ENCODE measurements at places on chromosomes 3 and 15.

- no peak for DNase-seq
These were observed 120.0 kb downstream of the SLCO3A1 start for GRCh38 chr15:91973481-91973880.

DNA sequence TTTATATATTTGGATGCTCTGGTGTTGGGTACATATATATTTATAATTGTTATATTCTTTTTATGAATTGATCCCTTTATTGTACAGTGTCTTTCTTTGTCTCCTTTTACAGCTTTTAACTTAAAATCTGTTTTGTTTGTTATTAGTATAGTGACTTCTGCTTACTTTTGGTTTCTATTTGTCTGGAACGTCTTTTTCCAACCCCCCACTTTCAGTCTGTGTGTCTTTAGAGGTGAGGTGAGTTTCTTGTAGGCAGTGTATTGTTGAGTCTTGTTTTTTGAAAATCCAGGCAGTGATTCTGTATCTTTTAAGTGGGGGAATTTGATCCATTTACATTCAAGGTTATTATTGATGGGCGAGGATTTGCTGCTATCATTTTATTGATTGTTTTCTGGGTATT lies 62.0 kb downstream of the AP4E1 start:
- no peak for DNase-seq

DNA sequence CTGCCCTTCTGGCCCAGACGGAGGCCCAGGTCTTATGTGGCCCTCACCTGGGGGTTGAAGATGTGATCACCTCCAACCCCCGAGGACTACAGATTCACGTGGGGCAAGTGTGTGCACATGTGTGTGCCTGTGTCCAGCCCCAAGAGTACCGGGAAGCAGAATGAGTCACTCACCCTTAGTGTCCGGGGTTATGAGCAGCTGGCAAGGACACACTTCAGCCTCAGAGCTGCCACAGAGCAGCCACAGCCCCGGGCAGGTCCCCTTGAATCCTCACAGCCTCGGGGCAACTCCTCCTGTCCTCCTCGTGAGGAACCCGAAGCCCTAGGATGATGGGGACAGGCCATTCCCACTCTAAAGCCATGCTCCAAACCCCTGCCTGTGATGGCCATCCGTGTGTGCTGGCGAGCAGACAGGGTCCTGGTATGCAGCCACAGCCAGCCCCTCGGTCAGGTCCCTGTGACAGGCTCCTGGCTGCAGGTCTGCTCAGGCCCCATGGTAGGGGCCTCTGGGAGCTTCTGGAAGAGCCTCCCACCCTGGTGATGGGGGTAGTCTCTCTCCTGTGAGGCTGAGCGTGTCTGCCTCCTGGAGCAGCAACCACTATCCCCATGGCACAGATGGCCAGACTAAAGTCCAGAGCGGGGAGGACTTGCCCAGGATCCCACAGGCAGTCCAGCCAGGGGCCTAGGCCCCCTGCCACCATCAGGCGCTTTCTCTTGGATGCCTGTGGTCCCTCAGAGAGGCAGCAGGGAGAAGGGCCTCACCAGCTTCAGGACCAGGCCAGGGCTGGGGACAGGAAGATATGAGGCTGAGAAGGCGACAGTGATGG lies 852 bp downstream of the STAB1 start:
- no peak for DNase-seq

DNA sequence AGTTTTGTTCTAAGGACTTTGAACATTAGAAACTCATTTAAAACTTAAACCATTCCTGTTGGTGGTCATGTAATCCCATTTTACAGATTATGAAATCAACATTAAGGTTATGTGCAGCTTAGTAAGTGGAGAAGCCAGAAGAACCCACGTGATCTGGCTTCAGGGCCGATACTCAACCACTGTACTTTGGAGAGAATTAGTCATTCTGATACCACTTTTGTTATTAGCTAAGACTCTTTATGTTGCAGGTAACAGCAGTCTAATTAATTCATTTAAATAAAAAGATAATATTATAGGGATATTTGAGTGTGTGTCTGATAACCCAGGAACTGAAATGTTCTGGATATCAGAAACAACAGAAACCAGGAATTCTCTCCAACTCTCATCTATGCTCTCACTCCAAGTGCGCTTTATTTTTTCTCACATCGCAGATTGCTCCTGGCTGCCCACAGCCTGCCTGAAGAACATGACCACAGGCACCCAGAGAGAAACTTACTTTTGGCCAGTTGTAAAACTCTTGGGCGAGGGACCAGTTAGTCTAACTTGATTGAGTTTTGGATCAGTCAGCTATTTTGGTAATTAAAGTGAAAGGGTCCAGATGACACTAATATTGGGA lies 25.2 kb downstream of the UBE2E1 start:
- no peak for DNase-seq

DNA sequence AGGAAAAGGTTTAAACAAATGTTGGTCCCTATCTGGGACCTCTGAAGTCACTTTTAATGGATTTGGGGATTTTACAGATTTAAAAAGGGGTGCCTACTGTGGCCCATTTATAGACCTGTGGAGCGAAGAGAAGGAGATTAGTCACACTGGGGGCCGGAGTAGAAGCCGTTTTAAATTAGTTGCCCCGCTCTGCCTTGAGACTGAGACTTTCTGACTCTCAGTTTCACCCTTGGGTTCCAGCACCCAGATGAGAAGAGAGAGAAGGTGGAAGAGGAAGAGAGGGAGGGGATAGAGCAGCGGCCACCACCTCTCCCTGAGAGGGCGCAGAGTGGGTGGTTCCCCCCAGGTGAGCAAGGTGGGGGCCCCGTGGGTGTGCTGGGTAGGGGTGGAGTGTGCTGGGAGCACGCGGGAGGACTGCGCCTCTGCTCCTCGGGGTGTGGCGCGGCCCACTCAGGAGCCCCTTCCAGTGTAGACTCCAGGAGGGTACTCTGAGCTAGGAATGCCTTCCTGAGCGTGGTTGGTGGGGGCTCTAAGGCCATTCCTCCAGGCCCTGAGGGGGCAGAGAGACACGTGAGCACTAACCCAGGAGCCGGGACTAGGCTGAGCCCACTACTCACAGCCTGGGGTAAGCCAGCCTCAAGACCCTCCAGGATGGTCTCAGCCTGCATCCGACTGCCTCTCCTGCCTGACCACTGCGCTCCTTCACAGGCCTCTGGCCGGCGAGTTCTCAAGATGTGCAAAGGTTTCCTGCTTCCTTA lies 32.6 kb upstream of the RAB6B start:
- no peak for DNase-seq

DNA sequence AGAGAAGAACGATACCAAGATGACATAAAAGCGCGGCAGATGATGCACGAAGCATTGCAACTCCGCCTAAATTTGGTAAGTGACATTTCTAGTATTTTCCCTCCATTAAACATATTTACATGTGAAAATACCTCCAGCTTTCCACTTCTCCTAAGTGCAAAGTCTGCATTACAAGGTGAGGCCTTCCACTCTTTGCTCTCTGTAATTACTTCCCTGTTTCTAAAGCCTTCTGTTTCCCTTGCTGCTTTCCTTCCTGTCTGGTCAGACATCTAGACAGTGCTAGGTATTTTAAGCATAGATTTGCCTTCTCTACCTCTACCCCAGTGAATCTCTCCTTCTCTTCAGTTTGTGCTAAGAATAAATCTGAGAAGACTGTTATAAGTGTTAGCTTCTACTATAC lies 1.9 kb downstream of the P2RY12 start:
- DNase-seq = no peak

DNA sequence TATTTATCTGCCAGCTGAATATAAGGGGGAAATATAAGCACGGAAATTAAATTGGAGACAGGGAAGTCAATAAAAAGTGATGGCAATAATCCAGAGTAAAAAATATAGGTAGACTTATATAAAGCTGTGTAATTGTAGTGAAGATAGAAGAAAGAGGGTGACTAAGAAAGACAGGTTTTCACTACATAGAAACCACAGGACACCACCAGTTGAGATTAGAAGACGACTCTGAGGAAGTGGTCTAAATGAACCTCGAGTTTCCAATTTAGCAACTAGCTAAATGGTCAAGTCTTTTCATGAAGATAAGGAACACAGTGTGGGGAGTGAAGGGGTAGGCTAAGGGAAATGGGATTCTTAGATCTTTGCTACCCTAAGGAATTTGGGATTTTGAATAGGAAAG lies 188.8 kb upstream of the ARL6 start:
- no peak for DNase-seq

- DNase-seq = no peak
These were observed 22.8 kb downstream of the FEM1B start for GRCh38 chr15:68300115-68300940.

DNA sequence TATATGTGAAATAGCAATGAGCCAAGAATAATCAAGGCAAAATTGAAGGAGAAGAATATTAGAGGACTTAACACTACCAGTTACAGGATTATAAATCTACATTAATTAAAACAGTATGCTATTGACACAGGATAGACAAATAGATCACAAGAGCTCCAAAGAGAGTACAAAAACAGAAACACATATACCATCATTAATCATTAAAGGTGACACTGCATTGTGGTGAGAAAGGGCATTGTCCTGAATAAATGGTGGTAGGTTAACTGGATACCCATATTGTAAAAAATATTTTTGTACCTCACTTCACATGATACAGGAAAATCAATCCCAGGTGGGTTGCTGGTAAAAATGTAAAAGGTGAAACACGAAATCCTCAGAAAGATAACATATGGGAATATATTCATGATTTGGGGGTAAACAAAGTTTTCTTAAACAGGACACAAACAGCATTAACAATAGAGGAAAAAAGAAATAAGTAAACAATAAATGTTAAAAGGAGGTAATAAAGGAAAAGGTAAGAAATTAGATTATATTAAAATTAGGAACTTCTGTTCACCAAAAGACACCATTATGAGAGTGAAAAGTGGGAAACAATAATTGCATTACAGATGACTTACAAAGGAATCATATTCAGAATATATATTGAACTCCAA lies 145.2 kb downstream of the THRB start:
- DNase-seq = no peak

- DNase-seq = no peak
These were observed 17.9 kb upstream of the SKIC8 start for GRCh38 chr15:78317145-78317836.

DNA sequence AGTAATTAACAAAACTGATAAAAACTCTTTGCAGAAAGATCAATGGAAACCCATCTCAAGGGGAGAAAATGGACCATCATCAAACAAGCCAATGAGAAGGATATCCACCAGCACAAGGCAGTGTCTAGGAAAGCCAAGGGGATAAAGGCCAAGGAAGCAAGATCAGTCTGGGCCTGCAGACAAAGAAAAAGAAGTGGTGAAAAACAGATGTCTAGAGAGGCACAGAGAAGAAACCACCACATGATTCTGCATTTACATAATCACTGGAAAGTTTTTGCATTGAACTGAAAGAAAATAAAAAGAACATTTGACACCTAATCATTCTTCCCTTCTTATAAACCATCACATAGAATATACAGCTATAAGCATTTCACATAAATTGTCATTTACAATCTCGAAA lies 23.0 kb upstream of the VPS39 start:
- DNase-seq = no peak

DNA sequence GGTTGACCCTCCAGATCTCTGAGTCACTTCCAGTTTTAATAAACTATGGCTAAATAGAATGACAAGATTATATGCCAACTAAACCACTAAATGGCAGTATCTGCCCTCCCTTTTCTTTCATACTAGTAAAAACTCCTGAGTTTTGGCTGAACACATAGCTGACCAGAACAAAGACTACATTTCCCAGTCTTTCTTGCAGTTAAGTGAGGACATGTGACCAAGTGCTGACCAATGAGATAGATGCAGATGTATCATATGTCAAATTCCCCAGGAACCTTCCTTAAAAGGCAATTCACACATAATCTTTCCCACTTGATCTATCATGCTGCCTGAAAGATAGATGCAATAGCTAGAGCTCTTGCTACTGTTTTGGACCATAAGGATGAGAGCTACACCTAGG lies 191.3 kb downstream of the SHOX2 start:
- DNase-seq = no peak

DNA sequence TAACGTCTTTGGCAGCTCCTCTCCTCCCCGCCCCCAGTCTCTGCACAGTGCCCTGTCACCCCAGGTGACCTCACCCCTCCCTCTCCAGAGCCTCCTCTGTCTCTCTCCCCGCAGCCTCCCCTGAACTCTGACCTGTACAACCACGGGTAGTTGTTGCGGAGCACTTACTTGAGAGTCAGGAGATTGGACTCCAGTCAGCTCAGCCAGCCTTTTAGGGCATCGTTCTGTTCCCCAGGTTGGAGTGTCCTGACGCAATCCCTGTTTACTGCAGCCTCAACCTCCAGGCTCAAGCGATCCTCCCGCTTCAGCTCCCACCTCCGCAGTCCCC lies 177.7 kb downstream of the UACA start:
- DNase-seq = no peak
